ENCODE measurements at places on chromosomes 5 and 9. TPM values are rescaled to one million over a fixed set of nuclear protein-coding genes. Genes with fewer than 3 reads are reported as not detected.
A peak's percentile ranks its signal among the peaks of the same experiment; 100 is the strongest.

Gene FAM153A
- total RNA-seq: 4.4 TPM

Gene CATSPER3
- 0.82 TPM for total RNA-seq

Gene DPP7
- total RNA-seq: 52.5 TPM

- DNase-seq: no peak
Measured at GRCh38 chr5:137440795-137441194, 58.3 kb downstream of the SPOCK1 start.

Gene CCL27
- total RNA-seq: not detected

DNA sequence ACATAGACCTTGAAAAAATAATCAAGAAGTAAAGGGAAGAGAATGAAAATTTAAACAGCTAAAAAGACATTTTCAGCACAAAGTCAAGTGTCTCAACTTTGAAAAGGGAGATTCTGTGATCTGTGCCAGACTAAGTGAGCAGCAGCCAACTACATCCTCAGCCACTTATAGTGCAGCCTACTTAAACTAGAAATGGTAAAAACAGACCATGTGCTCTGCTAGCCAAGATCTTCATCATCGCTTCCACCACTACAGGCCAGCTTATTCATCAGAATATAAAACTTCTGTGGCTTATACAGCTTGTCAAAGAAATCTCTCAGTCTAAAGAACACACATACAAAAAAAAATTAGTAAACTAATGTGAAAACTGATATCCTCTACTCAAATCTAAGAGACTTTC, 63.5 kb downstream of the CEMIP2 start:
- no peak for DNase-seq

Gene STPG3
- total RNA-seq: not detected

Gene PCDHAC2
- 0.05 TPM for total RNA-seq

Gene SPATA31D4
- not detected for total RNA-seq

GRCh38 chr9:98242426-98242825, 13.0 kb downstream of the TBC1D2 start:
- no peak for DNase-seq

DNA sequence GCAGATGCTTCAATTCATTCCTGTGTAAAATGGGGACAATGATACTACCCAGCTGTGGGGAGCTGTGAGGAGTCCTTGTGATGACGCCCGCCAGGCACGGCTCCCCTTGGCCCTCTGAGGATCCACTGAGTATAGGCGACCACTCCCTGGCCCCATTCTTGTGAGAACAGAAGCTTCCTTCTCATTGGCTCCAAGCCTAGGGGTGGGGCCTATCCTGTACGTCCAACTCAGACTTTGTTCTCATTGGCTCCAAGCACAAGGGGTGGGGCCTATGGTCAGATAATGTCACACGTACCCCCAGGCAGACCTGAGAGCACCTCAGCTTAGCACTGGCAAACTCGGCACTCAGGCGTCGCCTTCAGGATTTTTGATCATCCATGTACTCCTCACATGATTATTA, 232.9 kb upstream of the MVB12B start:
- no peak for DNase-seq

DNA sequence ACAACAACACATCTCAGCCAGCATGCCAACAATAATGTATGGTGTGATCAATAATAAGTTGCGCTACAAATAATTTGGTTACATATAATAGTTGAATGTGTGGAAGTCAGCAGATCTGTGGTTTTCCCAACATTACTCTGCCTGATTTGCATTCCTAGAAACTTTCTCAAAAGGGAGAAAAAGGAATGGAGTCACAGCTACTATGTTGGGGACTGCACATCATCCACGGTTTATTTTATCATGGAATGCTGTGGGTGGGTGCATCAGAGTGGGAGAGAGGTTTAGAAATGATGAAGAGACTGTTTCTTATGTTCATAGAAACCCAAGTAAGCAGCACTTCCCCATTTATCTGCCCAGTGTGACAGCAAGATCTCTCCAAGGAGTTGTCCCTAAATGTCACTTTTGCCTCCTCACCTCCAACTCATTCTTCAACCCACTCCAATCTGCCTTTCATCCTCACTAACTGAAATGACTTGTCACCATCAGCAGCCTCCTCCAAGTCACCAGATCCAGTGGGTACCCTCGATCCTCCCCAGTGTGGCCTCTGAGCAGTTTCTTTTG, 2.8 kb upstream of the SPOCK1 start:
- DNase-seq: no peak

- peak; percentile 45 for DNase-seq
Measured at GRCh38 chr9:89969881-89970639, 365.2 kb downstream of the GADD45G start.

- no peak for DNase-seq
Measured at GRCh38 chr5:75632321-75632720, 21.1 kb downstream of the ANKDD1B start.

Gene PCDHA12
- total RNA-seq: not detected

- DNase-seq: no peak
Measured at GRCh38 chr9:16401701-16402100, 468.8 kb downstream of the BNC2 start.

GRCh38 chr9:90121762-90122161, 517.0 kb downstream of the GADD45G start:
- DNase-seq: no peak

DNA sequence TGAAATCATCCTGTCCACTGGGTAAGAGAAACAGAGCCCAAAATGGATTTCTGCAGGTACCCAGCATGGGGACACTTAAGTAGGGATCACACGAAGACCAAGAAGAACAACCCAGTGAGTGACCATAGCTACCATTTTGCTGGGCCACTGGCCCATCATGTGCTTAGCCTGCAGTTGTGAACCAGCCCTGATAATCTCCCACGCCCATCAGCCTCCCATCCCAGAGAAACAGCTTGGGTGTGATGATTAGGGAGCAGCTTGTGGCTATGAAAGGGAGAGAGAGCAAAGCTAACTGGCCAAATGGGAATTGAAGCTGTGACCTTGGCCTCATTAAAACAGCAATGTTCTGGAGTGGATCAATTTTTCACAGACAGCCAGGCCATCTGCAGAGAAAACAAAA, 138.5 kb downstream of the SLC24A2 start:
- DNase-seq: no peak

Measured in colonic mucosa (tissue), 4 donors.